ENCODE measurements at places on chromosomes 12 and 14.

- no peak for DNase-seq
Observed at GRCh38 chr12:96919510-96920210, 12.6 kb downstream of the NEDD1 start.

DNA sequence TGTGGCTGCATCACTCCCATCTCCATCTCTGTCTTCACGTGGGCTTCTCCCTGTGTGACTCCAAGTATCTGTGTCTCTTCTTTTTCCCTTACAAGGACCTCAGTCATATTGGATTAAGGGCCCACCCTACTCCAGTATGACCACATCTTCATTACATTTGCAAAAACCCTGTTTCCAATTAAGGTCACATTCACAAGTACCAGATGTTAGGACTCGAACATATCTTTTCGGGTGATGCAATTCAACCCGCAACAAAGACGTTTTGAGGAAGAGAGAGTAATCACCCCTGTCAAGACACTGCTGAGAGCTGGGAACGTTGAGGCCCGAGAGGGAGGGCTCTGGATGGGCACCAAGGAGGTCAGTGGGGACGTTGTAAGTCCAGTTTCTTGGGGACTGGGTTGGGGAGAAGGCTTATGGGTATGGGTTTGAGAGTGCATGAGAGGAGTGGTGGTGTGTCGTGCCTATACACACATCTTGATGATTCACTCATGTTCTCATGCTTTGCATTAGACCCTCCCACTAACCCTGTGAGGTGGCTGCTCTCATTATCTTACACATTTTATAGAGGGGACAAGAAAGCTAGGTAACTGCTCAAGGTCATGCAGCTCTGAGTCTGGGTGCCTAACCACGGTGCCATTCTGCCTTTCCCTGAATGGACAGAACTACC is 12.1 kb upstream of the IFI27 start:
- no peak for DNase-seq

DNA sequence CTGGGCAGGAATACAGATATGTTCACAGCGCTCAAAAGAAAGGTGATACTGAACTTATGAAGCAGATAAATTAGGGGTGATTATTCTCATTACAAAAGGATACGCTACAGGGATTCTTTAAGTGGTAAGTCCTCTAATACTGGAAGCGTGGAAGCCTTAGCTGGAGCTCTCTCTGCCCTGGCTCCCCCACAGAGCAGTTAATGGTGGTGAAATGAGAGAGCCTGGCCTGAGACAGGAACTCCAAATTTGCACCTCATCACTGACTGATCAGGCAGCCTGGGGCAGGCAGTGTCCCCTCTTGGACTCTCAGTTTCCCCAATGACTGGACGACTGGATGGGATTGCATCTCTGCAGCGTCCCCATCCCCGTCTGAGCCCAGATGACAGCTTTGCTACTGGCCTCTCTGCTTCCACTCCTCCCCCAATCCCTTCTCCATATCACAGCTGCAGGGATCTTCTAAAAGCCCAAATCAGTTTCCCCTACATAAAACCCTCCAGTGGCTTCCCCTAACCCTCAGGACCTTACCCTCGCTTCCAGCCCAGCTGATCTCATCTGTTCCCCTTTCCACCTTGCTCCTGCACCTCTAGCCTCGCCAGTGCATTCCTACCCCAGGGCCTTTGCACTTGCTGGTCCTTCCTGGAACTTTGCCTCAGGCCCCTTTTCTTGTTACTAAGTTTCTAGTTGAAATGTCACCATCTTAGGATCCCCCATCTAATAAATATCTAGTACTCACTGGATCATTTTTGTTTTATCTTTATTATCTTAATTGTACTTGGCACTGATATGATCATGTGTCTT is 171.7 kb upstream of the LHX5 start:
- no peak for DNase-seq

- no peak for DNase-seq
Observed at GRCh38 chr12:26287671-26288381, 92.5 kb downstream of the SSPN start.

- no peak for DNase-seq
Observed at GRCh38 chr14:34926552-34926951, 51.4 kb upstream of the BAZ1A start.

- DNase-seq, result no peak
Observed at GRCh38 chr12:85322715-85323114, 42.7 kb downstream of the ALX1 start.

DNA sequence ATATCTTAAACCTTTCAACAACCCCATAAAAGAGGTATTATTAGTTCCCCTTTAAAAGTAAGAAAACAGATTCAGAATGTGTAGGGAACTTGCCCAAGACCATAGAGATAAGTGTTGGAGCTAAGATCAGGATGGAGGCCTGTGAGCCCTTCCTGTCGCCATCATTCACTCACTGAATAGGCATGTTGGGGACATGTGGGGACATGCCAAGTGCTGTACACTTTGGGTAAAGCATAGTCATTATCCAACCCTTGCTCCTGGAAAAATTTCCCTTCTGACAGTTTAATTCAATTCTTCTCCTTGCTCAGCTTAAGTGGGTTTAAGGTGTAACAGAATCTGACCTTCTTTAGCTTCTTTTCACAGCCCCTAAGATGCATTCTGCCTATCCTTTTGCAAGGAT is 28.0 kb upstream of the C12orf42 start:
- DNase-seq, result no peak

- no peak for DNase-seq
Observed at GRCh38 chr12:4178424-4179170, 95.0 kb upstream of the CCND2 start.

DNA sequence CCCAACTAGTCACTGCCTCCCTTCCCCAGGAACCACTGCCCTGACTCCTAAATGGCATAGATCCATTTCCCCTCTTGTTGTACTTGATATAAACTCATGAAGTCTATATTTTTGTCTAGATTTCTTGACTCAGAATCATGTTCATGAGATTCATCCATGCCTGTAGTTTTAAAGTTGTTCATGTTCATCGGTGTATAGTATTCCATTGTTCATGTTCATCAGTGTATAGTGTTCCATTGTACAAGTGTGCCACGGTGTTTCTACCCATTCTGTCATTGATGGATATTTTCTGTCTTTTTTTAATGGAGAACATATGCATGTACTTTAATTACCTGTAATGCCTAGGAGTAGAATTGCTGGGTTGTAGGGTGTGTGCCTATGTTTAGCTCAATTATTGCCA is 261.7 kb downstream of the CACNA1C start:
- DNase-seq, result no peak

DNA sequence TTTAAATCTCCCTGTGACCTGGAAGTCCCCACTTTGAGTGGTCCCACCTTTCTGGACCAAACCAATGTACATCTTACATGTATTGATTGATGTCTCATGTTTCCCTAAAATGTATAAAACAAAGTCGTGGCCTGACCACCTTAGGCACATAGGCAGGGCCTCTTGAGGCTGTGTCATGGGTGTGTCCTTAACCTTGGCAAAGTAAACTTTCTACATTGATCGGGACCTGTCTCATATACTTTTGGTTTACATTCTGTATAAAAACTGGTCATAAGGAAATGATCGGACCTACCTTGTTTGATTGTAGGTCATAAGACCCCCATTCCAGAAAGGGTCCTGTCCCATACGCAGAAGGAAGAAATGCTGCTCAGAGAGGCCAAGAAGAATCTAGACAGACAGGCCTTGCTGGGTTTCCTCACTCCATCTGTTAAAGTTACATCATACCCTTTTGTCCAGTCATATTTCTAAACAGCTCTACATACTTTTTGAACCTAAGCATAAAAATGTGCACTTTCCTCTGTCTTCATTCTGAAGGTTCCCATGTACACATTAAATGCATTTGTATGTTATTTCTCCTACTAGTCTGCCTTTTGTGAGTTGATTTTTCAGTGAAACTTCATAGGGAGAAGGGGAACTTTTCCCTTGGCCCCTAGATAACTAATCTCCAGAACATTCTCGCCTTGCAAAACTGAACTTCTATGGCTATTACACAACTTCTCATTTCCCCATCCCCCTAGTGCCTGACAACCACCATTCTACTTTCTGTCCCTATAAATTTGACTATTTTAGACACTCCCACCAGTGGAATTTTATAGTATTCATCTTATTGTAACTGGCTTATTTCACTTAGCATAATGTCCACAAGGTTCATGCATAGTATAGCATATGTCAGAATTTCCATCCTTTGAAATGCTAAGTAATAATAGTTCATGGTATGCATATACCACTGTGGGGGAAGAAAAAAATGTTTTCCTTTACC is 30.2 kb upstream of the CPM start:
- DNase-seq, result no peak

GRCh38 chr12:69141074-69141473 is 98.3 kb upstream of the CPSF6 start:
- DNase-seq, result no peak

GRCh38 chr12:124573839-124574786 is 6.7 kb upstream of the NCOR2 start:
- DNase-seq, result no peak
